ENCODE measurements at places on chromosomes 1 and 21.

- DNase-seq = no peak
These were observed 57.8 kb downstream of the RHOU start for GRCh38 chr1:228793032-228793431.

GRCh38 chr1:183279835-183280234 is 93.8 kb downstream of the LAMC2 start:
- DNase-seq = no peak

DNA sequence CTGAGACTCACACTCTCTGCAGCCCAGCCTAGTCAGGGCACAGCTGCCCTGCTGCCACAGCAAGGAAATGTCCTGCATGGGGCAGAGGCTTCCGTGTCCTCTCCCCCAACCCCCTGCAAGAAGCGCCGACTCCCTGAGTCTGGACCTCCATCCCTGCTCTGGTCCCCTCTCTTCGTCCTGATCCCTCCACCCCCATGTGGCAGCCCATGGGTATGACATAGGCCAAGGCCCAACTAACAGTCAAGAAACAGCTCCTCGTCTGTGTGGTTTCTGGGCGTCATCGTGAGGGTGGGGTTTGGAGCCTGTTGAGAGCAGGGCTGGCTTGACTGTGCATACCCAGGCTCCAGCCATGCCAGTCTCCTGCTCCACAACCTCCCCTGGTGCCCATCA is 19.5 kb downstream of the FAAH start:
- DNase-seq = peak; percentile 40

DNA sequence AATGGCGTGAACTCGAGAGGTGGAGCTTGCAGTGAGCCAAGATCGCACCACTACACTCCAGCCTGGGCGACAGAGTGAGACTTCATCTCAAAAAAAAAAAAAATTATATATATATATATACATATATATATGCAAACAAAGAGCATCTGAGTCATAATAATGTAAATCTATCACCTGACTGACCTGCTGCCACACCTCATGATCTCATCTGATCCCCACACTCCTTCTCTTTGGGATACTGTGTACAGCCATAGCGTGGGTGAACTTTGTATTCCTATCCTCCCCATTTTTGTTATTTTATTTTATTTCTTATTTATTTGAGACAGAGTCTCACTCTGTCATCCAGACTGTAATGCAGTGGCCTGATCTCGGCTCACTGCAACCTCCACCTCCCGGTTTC is 2.6 kb upstream of the HDAC1 start:
- no peak for DNase-seq

DNA sequence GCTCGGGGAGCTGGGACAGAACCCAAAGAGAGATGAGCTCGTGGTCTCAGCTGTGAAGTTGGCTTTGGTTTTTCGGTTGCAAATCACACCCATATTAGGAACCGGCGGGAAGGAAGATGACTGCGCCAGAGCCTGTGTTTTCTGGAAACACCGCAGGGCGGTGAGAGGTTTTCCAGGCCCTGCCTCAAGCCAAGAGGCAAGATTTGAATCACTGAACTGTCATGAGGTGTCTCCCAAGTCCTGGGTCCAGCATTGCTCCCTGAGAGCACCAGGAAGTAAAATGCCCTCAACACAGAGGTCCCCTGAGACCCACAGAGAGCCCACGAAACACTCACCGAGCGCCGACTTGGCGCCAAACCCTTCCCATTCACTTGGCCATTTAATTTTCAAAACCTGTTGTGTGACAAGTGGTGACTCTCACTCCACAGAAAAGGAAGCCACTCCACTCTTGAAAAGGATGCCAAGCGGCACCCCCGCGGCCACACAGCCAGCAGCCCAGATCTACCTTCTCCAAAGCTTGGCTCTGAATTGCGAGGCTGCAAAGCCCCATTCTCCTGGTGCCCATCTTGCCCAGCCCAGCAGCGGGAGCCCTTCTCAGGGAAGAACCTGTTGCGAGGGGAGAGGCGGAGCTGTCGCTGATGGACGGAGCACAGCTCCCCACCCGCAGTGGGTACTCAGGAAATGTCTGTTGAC is 99.0 kb upstream of the RUNX3 start:
- DNase-seq = no peak

- DNase-seq = no peak
These were observed 357.1 kb downstream of the DISC1 start for GRCh38 chr1:231983588-231984193.

DNA sequence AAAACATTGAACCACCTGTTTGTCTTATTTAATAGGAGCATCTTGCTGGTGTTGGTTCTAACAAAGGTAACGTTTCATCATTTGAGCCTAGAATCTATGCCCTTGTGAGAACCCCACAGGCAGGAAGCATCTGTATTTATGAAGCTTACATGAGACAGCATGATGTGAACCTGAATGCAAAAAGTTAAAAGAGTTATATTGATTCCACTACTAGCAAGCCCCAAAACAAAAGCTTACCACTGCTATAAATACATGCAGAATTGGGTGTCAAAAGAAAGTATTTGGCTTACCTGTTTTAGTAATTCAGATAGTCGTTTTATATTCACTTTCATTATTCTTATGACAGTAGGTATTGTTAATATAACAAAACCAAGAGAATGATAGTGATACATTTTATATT is 301.2 kb upstream of the ADGRL2 start:
- no peak for DNase-seq

- no peak for DNase-seq
These were observed 4.0 kb downstream of the TRAF3IP3 start for GRCh38 chr1:209759829-209760359.

- no peak for DNase-seq
These were observed 4.7 kb upstream of the ADARB1 start for GRCh38 chr21:45069711-45070110.

- DNase-seq = peak; percentile 62
These were observed 6.8 kb upstream of the BSDC1 start for GRCh38 chr1:32400876-32401631.

GRCh38 chr21:44764319-44765230 is 37.0 kb downstream of the UBE2G2 start:
- DNase-seq = no peak

DNA sequence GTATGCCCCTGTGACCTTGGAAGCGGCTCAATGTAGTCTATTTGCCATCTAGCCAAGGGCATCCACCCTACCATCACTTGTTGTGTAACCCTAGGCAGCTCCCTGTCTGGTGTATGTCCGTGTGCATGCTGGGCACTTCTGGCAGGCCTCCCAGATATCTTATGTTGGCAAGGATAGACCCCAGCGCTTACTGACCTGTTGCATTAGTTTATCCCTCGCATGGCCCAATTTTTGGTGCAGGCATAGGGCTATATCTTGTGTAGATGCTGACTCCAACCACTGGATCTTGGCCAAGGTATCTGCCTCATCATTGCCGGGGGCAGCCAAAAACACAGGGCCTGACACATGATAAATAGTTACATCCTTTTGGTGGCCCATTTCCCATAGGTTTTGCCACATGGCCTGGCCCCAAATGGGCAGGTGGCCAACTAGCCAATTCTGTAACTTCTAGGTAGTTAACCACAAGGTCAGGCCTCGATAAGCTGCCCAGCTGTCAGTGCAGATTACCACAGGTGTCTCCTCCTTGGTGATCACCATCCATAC is 14.0 kb upstream of the TBX19 start:
- DNase-seq = no peak

DNA sequence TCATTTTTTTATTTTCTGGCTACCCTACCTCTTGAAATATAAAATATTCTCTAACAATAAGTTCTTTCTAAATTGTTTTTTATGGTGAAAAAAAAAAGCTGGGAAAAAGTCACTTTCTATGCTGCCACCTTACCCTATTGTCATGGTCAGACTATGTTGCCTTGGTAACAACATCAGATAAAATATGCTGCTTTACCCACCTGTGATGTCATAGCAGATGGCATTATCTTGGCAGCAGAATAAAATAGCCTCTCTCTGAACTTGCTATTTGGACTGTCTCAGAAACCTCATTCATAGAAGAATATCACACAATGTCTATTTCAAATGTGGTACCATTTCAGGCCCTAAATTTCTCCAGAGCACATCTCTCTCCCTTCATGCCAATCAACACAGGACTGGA is 69.6 kb upstream of the SGIP1 start:
- DNase-seq = no peak

DNA sequence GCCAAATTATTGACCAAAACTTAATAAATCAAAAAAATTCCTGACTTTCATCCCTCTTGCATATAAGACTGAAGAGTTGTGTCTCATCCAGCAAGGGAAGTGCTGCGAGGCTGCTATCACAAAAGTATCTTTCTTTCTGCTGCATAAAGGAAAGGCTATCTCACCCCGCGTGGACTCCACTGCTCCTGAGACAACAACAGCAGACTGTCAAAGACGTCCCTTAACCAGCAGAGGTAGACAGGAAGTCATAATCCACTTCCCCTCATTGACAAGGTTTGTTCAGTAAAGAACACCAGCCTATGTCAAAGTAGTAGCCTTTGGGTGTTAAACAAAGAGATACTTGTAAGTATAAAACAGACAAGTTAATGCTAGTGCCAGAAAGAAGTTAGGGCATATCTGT is 29.4 kb downstream of the VPS26C start:
- peak; percentile 43 for DNase-seq

GRCh38 chr1:4449972-4450371 is 204.4 kb upstream of the AJAP1 start:
- no peak for DNase-seq

DNA sequence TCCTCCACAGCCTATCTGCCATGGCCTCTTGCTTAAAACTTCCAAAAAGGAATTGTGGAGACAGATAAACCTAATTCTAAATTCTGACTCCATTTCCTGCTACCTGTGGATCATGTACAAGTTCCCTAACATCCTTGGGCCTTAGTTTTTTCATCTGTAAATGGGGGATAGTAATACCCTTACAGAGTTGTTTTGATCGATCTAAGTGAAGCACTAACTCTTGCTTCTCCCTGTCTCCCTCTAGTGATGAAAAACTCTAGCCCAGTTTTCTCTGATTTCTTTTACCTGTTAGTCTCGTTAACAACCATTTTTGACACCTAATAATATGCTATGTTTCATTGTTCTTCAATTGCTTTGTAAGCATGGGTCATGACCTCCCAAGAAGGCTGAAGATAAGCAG is 65.9 kb downstream of the TM2D1 start:
- no peak for DNase-seq

GRCh38 chr1:36327421-36328087 is 4.1 kb upstream of the EVA1B start:
- DNase-seq = no peak

- no peak for DNase-seq
These were observed at the start of gene RGS5 for GRCh38 chr1:163202833-163203451. Gene RGS5 (minus strand): TSS chr1:163202916. CDS start chr1:163202835, 81 bp downstream.

- no peak for DNase-seq
These were observed 105.8 kb downstream of the EDEM3 start for GRCh38 chr1:184648856-184649201.

- no peak for DNase-seq
These were observed 66.3 kb downstream of the AKT3 start for GRCh38 chr1:243783714-243784113.

DNA sequence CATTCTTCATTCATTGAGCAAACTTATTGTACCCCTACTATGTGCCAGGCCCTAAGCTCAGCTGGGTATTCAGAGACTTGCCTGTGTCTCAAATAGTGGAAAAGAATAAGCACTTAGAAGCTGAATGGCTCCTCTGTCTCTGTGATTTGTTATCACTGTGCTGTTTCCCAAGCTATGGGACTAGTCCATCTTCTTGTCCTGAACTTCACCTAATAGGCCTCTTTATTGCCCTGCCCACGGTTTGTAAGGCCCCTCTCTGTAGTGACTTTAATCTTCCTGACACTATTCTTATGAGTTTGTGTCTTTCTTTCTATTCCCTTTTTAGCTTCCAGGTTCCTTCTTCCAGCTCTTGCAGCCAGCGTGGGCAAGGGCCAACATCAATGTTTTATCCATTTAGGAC is 85.4 kb upstream of the LPGAT1 start:
- DNase-seq = no peak

DNA sequence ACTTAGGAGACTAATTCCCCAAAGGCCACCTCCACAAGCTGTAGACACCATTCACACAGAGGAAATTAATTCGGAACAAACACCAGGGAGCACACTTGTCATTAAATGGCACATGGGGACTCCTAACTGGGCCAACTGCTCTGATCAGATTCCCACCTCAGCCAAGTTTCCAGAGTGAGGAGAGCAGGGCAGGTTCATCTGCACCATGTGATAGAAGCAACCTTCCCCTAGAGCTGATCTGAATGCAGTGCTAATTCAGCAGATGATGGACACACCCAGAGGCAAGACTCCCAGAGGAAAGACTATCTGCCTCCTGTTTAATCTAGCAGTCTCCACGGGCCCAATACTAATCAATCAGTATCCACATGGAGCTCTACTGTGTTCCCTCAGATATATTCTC is 147.0 kb downstream of the VAV3 start:
- no peak for DNase-seq

DNA sequence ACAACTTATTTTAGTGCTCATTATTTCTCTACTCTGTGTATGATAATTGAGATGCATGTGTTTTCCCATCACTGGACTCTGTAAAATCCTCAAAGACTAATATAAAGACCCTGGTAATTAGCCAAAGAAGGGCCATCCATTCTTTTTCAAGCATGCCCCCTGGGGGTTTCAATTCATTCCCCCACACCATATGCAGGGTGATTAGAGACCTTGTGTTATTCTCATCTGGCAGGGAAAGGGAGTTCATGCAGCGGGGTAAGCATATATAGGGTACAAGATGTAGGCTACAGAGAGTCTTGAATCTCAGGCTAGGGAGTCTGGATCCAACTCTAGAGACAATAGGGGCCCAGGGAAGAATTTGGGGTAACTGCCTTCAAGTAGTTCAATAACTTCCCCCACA is 166.5 kb downstream of the TNR start:
- no peak for DNase-seq

GRCh38 chr1:204560590-204561150 is 44.5 kb downstream of the MDM4 start:
- no peak for DNase-seq

DNA sequence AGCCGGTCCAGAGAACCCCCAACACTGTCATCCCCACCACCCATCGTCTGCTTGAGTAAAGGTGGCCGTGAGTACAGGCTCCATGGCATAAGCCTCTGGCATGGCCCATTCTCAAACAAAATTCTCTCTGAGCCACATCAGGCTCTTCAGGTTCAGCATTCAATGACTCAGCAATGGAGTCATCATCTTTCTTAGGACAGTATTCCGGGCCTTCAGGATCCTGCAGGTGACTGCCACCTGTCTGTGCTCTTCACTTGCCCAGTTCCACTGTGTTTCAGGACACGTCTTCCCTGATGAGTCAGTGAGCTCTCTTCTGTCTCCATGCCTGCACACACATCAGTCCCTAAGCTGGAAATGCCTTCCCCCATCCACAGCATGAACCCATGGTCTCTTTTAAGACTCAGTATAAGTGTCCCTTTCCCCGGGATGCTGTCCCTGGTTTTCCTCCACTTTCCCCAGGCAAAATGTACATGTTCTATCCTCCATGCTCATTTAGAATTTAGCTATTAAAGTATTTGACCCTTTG is 81.1 kb upstream of the FGGY start:
- DNase-seq = no peak

DNA sequence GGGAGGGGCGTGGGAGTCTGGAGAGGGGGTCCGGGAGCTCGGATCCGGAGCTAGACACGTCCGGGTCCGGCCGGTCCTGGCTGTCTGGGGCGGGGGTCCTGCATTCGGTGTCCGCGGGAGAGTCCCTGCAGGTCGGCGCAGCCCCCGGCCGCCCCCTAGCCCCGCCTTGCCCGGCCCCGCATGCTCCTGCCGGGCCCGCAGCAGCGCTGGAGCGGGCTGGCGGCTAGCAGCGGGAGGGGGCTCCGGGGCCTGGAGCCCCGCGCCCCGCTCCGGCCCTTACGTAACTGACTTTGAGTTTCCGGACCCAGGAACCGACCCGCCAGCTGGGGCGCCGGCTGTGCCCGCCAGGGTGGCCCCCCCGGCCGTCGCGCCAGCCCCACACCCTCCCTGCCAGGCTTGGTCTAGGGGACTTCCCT is 26.9 kb upstream of the EPB41 start:
- DNase-seq = no peak

GRCh38 chr1:226964068-226964425 is 24.0 kb downstream of the COQ8A start:
- DNase-seq = peak; percentile 21
